ENCODE measurements at places on chromosomes 12 and 14.

DNA sequence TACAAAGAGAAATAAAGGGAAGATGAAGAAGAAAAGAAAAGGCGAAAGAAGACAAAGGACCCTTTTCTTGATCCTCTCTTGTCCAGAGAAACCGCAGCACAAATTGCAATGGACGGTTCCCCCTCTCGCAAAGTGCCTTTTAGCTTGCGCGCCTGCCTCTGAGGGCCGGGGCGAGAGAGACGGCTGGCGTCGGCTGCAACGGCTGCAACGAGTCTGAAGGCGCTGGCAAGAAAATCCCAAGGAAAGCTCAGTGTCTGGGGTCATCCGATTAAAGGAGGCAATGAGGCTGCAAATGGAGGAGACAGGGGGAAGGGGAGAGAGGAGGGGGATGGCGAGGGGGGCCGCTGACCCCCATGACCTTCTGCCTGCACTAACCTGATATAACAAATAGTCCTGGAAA, 671.5 kb downstream of the MED13L start:
- DNase-seq = no peak

DNA sequence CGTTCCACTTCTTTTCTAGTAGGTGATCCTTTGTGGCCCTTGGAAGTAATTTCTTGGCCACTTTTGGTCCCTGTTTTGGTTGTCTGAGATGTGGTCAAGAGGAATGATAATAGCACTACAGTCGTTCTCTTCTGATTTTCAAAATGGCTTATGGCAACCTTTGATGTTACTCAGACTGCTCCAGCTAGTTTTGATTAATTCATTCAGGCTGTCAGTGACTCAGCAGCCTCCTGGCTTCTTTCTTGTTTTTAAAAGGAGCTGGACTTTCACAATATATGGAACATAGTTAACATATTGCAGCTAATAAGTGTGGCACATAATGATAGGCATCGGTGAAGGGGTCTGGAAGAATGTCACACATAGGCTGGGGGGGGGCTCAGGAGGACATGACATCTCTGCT, 47.3 kb downstream of the WDR20 start:
- DNase-seq = peak; percentile 31

DNA sequence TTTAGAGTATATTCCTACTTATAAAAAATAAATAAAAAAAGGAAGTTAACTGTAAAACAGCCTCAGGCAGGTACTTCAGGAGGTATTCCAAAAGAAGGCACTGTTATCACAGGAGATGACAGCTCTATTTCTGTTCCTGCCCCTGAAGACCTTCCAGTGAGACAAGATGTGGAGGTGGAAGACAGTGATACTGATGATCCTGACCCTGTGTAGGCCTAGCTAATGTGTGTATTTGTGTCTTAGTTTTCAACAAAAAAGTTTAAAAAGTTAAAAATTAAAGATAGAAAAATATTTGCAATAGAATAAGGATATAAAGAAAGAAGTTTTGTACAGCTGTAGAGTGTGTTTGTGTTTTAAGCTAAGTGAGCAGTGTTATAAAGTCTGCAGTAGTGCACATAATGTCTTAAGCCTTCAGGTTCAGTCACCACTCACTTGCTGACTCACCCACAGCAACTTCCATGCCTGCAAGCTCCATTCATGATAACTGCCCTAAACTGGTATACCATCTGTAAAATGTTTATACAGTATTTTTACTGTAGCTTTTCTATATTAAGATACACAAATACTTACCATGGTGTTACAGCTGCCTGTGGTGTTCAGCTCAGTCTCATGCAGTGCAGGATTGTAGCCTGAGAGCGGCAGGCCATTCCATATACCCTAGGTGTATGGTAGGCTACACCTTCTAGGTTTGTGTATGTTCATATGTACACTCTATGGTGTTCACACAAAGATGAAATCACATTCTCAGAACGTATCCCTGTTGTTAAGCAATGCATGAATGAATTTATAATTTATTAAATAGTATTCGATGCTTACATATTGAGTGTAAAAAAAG, 121.1 kb downstream of the ANO6 start:
- no peak for DNase-seq

GRCh38 chr14:35292770-35293561, 784 bp downstream of the PSMA6 start:
- DNase-seq = no peak

GRCh38 chr12:133227281-133227852, 8.3 kb downstream of the ANHX start:
- DNase-seq = no peak

- DNase-seq = no peak
Observed at GRCh38 chr12:91773749-91774429, 371.8 kb downstream of the BTG1 start.

- no peak for DNase-seq
Observed at GRCh38 chr12:100553936-100554335, 19.5 kb upstream of the GAS2L3 start.

DNA sequence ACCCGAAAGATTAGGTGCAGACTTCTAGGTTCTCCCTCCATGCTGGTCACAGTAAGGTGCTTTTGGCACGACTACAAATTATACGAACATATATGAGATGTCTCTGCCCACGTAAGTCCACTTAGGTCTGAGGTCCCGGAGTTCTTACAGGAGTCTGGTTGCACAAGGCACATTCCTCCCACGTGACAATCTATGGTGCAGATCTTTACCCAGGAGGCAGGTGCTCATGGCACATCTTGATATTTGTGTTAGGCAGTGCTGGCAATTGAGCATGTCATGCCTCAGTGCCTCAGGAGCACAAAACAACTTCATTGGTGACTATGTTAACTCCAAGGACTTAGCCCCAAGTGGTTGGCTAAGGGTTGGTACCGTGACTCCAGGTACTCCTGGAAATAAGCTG, 92.0 kb upstream of the AMN1 start:
- DNase-seq = no peak

GRCh38 chr12:108112832-108113556, 16.1 kb upstream of the WSCD2 start:
- DNase-seq = no peak

DNA sequence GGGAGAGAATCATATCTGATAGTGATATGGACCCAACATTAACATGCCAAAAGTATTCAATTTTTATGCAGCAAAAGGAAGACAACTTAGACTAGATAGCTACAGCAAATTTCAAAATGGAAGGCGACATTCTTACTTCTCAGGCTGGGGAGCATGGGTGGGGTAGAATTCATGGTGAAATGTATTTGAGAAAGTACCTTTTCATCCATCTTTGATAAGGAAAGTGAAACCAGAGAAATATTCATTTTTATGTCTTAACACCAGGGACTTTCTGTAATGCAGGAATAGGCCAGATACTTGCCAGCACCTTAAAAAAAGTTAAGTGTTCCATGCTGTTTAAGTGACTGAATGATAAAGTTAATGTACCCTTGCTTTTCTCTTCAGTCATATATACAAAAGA, 13.4 kb downstream of the BTG1 start:
- DNase-seq = no peak

DNA sequence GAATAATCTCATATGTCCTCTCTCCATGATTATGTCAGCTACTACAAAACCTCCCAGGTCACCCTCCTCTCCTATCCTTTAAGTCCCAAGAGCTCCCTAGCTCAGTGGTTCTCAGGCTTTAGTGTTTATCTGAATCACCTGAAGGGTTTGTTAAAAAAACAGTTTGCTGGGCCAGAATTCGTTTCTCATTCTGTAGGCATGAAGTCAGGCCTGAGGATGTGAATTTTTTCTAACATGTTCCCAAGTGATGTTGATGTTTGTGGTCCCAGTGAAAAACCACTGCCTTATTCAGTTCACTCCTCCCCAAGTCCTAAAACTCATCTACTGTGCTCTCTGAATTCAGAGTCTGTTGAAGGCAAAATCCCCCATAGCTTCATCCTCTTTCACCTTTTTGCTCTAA, 241.4 kb downstream of the ETNK1 start:
- DNase-seq = no peak

DNA sequence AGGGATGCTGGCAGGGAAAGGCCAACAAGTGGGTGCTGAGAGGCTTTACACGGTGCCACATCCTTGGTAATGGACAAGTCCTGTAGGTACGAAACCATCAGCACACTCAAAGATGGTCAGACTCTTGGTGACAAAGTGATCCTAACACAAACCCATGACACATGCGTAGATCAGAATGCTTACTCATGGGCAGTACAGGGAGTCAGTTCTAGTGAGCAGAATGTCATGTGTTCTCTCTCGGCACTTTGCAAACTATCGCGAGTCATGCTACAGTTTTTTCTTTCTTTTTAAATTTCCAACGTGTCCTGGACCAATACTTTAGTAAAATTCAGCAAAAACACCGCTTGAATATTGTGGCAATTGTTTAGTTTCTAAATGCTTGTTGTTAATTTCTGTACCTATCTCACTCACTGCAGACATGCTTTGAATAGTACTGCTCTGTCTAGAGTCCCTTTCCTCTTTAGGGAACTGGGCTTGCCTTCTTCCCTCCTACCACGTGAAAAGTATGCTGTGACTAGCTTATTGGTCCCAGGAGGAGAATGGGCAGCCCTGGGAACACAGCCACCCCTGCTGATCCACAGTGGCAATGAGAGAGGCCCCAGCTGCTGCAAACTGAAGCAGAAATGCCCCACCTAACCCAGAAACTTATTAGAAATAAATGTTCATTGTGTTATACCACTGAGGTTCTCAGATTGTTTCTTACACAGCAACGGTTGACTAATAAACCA, 62.4 kb downstream of the UBR7 start:
- no peak for DNase-seq

GRCh38 chr12:69834147-69834546, 9.1 kb downstream of the MYRFL start:
- DNase-seq = no peak

GRCh38 chr12:99600388-99600787, 47.2 kb upstream of the GARIN6 start:
- DNase-seq = no peak

- no peak for DNase-seq
Observed at GRCh38 chr12:57469296-57470164, 9.9 kb downstream of the GLI1 start.

DNA sequence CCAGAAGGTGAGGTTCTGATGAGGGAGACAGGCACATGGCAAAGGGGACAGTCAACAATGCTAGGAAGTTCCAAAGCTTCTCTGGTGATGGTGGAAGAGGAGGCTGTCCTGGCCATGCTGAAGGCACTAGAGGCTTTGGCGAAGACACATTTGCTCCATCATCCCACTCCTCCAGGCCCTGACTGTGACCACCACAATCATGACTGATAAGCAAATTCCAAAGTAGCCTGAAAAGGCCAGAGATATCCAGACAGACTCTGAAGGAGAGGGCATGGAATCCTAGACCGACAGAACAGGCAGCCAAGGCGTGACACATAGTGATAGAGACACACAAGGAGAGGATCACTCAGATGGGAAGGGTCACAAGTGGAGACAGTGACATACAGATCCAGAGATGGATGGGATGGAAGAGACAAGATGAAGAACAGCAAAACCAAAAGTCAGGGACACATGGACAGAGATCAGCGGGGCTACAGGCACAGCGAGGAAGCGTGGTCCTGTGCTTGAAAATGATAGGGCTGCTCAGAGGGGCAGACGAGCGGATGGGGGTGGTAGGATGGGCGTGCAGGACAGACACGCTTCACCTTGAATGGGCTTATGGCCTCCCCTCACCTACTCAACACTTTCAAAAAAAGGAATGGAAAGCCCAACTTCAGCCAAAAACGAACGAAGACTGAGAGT, 1.3 kb downstream of the ZFHX2 start:
- no peak for DNase-seq

DNA sequence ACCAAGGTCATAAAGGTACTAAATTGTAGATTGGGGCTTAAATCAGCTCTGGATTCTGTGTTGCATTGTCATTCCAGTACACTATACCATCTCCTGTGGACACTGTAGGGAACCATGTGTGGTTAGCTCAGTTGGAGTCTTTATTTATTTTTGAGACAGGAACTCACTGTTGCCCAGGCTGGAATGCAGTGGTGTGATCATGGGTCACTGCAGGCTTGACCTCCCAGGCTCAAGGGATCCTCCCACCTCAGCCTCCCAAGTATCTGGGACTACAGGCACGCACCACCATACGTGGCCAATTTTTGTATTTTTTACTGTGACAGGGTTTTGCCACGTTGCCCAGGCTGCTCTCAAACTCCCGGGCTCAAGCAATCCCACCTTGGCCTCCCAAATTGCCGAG, 6.7 kb downstream of the PAPOLA start:
- no peak for DNase-seq

- DNase-seq = no peak
Observed at GRCh38 chr14:101791919-101792572, 30.5 kb downstream of the PPP2R5C start.

DNA sequence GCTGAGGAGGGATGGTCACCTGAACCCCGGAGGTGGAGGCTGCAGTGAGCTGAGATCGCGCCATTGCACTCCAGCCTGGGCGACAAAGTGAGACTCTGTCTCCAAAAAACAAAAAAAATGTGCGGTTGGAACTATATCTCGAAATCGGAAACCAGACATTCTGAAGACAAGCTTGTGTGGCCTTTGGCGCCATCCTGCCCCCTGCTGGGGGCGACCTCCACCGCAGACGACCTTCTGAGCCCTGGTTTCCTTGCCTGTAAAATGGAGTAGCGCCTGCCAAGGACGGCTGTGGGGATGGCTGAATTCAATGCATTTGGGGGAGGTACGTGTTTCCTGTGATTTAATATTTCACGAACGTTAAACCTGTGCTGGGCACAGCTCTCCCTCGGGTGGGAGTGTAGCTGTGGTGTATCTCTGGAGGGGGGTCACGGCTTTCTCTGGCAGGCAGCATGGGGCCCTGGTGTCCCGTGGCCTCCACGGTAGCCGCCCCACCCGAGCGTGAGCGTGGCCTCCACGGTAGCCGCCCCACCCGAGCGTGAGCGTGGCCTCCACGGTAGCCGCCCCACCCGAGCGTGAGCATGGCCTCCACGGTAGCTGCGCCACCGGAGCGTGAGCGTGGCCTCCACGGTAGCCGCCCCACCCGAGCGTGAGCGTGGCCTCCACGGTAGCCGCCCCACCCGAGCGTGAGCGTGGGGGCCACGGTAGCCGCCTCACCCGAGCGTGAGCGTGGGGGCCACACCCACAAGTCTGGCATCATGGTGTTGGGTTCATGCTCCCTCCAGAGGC, 55.3 kb downstream of the LRCOL1 start:
- DNase-seq = no peak

DNA sequence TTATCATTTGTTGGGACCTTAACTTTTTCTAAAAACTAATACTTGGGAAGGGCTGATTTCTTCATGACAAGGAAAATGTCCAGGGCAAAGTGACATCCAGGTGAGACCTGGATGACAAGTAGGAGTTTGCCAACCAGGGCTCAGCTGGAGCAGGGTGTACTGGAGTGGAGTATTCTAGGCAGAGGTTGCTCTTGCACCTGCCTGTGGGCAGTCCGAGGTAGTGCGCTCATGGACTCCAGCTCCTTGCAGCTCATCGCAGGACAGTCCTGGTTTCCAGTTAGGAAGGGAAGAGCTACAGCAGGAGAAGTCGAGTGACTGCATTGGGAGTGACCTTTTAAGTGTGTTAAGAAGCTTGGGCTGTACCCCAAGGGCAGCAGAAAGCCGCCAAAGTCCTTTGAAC, 175.9 kb downstream of the PELI2 start:
- no peak for DNase-seq

DNA sequence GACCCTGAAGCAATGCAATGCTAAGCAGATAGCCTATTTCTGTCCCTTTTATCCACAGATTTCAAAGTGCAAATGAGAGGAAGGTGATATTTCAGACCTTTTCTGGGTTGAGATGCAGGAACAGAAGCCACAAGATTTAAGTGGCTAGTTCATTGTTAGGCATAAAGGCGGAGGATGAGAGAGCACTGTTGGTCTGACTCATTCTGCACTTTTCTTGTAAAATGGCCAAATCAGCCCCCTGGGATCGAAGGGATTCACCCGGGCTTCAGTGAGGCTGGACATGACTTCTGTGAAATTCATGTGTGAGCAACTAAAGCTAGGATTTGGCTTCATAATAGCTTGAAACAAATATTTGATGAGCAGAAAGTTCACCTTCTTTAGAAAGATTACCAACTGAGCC, 101.9 kb upstream of the OVCH1 start:
- no peak for DNase-seq
